ENCODE measurements at places on chromosomes 13 and 19. TPM values are rescaled to one million over a fixed set of nuclear protein-coding genes. Genes with fewer than 3 reads are reported as not detected.

DNA sequence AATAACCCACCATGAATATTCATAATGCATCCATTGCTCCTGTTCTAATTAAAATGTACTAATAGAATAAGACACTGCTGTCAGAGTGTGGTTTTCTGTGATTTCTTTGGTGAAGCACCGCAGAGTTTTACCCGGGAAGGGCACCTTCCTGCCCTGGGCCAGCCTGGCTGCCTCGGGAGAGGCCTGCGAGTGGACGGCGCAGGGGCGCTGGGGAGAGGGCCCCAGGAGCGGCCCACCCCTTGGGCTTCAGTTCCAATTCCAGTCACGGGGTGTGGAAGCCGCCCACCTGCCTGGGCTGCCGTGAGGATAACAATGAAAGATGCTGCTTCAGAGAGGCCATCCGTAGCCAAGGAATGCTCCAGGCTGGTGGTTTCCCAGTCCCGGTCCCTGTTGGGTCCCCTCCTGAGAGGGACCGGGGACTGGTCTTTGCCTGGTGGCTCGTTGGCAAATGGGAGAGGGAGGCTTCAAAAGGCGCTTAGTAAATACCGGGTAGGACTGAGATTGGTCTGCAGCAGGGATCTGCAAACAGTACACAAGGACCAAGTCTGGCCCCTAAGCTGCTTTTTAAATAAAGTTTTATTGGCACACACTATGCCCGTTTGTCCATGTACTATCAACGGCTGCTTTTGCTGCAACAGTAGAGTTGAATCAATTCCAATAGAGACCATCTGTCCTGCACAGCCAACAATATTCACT lies 18.0 kb downstream of the TCF3 start:
- DNase-seq = no peak

DNA sequence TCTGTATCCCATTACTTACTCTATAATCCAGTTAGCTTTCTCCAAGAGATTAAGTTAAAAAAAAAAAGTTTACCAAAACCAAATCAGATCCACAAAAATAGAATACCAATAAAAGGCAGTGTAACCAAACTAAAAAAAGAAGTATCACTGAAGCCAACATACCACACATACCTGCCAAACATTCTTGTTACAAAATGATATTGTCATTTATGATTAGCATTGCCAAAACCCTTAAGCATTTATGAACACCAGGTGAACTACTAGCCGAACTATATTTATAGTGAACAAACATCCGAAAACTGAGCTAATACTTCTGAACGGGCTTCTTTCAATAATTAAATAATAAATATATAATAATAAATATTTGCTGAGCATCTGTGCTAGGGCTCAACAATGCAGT lies 59.1 kb upstream of the EEF1AKMT1 start:
- DNase-seq = no peak

DNA sequence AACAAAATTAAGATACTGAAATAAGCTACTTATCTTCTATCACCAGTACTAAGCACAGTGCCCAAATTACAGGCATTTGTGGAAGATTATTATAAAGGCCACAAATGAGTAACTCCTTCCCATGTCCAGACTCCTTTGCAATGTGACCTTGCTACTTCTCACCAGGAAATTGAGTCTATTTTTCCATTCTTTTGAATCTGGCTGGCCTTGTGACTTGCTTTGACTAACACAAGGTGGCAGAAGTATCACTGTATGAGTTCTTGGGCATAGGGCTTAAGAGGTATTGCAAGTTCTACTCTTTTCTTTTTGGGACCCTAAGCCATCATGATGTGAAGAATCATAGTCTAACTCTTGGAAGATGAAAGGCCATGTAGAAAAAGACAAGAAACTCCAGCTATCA lies 49.9 kb downstream of the UGGT2 start:
- DNase-seq = no peak

DNA sequence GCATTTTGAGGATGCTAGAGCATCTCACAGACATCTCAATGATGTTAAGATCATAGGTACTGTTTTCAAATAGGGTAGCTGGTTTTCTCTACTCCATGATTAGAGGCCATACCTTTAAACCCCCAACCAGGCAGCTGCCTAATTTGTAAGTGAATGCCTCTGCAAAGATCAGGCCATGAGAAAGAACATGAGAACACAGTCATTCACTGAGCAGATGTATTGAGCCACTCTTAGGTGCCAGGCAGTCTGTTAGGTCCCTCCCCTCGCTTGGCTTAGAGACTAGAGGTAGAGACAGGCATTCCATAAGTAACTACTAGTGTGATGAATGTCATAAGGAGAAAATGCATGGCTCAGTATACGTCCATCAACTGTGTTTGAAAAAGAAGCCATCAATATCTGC lies 410.0 kb downstream of the FGF9 start:
- no peak for DNase-seq

DNA sequence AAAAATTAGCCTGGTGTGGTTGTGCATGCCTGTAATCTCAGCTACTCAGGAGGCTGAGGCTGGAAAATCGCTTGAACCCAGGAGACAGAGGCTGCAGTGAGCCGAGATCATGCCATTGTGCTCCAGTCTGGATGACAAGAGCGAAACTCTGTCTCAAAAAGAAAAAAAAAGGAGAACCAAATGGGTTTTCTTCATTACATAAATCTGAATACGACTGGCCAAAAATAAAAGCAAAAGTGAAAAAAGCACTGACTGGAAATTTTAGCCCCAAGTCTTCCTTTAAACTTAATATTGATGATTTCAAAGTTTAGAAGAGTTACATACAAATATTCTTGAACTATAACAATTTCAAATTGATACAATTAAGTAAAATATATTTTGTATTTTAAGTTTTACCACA lies 249.5 kb upstream of the STARD13 start:
- no peak for DNase-seq

TLE2 gene
- 21.1 TPM for total RNA-seq

TSPAN16 gene
- total RNA-seq = not detected

TYROBP gene
- 5.8 TPM for total RNA-seq

All from naive thymus-derived CD8-positive, alpha-beta T cell (primary cell).